ENCODE measurements at places on chromosomes 5 and 9.

DNA sequence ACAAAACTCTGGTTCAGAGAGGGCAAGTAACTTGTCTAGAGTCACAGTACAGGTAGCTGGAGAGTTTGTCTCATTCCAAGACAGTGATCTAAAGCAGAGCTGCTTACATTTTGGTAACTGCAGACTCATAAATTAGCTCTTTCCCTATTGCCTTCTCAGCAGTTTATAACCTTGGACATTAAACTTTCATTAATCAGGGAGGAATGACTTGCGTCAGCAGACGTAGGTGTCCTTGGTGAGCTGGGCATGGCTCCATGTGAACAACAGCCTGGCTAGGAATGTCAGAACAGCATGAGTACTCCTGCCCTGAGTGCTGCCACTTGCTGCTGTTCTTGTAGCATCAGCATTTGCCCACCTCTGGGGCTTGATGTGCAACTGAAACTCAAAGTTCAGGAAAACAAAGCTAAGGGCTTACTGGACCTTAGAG lies 2.2 kb upstream of the ALDOB start:
- DNase-seq: no peak

DNA sequence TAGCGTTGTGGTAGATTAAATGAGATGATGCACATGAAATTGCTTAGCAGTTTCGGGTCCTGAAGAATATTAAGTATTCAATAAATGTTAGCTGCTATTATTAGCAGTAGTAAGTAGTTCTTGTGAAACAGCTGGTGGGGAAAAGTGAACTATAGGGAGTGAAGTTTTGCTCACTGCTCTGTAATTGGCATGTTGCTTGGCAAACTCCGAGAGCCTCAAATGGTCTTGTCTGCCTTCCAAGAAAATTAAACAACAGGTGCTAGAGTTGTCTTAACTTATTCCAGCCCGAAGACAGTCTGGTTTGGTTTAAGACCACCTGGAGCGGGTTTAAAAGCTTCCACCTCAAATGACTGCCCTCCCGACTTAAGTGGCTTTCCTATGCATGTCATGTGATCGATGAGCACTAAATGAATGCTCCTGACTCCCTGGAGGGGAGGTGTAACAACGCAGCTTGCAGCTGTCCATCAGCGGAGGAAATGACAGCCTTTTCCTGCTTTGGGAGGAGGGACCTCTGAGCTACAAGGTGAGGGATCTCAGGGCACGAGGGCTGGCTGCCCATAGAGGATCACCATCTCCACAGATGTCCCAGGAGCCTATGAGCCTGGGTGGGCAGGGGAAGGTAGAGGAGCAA lies 202.9 kb upstream of the PANK3 start:
- DNase-seq: no peak

DNA sequence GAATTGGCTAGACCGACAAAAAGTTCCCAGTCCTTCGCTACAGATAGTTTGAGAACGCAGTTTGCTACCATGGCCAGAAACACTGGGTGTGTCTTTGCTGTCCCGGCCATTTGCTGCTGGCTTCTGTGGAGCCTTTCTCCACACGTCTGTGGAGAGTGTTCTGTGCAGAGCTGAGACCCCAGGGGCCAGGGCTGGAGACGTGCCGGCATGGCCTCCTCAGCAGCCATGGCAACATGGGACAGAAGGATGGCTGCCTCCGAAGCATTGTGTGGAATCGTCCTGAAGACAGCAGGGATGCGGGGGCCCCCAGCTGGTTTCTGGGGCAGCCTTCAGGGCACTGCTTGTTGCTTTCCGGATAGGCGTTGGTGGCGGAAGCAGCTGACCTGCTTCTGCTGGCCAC lies 142.8 kb downstream of the GADD45G start:
- no peak for DNase-seq

DNA sequence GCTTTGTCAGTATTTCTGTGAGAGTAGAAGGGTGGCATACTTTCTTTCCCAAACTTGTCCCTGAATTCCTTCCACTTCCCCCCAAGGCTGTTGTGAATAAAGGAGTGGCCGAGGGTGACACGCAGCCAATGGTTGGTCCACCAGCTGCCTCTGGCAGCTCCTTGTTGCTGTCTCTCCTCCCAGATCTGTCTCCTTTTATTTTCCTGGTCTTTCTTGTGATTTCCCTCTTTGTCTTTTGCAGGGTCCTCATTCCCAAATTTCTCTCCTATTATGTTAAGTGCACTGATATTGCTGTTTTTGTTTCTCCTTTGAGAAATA lies 137.5 kb upstream of the HMHB1 start:
- no peak for DNase-seq

DNA sequence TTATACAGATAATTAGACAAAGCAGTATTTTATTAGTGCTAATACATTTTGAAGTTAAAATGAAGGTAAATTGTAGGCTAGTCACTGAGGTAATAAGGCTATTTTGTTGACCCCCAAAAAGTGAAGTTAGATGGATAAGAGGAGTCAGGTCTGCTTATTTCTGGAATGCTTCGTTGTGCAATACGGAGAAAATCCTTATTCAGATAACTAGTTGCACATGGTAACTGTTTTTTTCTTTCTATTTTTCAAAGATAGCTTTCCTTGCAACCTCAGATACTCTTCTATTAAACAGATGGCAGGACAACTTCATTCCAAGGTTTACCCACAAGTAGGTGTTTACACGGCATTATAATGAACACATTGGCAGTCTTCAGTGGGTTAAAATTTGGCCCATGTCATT lies 101.1 kb downstream of the TMEM174 start:
- peak; percentile 53 for DNase-seq

- DNase-seq: no peak
Observed at GRCh38 chr9:21527579-21527978, 45.5 kb upstream of the IFNE start.

DNA sequence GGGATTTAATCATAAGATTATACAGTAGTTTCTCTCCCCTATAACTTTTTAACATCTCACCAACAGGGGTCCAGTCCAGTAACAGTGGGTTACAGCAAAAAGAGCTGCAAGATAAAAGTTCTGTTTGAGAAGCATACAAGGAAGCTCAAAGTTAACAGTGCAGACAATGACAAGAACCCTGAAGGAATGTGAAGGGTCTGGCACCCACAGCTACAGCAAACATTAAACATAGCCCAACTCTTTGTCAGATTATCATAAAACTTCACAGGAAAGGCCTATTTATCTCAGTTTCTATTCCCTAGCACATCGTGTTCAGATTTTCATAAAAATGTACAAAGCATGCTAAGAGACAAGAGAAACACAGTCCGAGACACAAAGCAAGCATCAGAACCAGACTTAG lies 309.4 kb downstream of the DIRAS2 start:
- no peak for DNase-seq

DNA sequence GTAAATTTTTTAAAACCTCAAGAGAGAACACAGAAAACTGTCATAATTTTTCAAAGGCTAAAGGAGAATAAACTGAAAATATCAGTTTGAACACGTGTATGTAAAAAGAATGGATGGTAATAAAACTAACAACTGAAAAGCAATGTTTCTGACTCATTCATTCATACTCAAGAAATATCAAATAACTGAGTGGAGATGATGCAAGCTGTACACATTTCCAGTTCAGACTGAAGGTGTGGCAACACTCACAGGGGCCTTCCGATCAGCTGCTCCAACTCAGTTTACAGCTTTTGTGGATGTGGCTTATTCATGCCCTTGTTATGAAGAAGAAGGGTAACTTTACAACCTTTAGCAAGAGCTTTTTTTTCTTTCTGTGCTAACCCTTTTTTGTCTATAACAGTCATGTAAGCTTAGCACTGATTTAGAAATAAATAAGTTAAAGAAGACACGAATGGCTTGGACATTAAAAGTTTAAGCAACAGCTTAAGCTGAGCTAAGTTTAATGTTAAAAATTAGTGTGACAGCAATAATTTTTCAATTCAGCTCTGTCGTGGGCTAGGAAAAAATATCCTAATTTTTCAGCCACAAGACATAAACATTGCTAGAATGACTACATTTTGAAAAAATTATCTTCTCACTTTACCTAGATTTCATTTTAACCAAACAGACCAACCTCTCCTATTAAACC lies 453.5 kb downstream of the RAB3C start:
- DNase-seq: peak; percentile 96

DNA sequence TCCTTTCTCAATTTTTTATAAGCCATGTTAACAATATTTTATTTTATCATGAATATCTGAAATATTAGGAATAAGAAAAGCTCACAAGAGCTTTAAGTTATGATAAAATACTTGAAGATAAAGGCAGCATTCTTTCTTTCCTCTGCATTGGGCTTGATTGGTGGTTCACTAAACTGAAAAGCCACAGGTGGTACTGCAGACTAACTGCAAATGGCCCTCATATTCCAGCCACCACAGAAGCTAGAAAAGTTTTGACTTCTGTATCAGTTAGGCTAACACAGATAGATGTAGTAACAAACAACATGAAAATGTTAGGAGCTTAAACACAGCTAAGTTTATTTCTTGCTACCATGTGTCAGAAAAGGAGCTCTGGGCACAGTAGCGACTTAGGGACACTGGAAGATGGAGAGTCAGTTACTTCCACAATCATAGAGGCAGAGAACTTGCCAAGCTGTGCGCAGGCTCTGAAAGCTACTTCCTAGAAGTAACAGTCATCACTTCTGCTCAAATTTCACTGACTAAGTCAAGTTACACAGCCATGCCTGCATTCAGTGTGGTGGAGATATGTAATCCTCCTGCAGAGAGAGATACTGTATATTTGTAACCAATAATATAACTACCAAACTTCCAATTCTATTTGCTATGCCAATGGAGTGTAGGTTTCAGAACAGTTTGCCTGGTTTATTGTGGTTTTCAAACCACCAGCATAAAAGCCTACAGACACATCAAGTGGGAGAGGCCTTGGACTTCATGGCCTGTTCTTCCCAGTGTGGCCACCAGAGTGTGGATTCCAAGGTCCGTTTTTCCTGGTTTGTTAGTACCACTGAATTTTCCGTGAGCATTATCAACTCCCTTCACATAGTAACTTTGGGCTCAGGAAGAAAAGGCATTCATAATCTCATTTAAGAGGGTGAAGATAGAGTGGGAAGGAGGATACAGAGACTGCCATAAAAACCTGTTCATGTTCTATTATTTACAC lies 268.3 kb downstream of the PJA2 start:
- peak; percentile 12 for DNase-seq

DNA sequence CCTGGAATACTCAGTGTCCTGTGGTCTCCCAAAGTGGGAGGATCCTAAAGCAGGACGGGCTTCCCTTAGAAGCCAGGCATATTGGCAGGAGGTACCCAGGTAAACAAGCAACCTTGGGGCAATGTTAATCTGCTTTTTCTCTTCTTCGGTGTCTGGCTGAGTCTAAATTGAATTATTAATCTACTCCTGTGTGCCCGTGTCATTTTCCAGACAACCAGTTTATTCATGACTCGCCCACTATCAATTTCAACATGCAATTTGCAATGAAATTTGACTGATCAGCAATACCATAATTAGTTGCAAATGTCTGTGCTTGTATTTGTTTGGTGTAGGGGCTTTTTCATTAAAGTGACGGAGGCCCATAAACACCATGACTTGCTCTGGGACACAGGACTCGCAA lies 32.9 kb upstream of the JADE2 start:
- no peak for DNase-seq

- no peak for DNase-seq
Observed at GRCh38 chr5:140344683-140345423, 1.6 kb downstream of the HBEGF start.

GRCh38 chr9:102650896-102651295 lies 344.2 kb upstream of the CYLC2 start:
- DNase-seq: no peak

DNA sequence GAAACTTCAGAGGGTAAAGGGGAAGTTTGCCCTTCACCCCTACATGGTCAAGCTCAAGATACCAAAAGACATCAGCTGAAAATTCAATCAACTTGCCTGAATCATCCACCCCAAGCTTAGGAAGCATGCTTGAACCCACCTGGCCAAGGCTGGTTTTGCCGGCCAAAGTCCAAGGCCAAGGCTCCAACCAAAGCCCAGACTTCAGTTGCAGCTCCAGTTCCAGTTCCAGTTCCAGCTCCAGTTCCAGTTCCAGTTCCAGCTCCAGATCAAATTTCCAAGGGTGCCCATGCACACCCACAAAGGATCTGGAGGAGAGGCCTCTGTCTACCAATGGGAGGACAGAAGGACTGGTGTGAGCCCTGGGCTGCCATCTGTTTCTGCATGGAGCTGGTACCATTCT lies 4.6 kb upstream of the SERINC5 start:
- no peak for DNase-seq

DNA sequence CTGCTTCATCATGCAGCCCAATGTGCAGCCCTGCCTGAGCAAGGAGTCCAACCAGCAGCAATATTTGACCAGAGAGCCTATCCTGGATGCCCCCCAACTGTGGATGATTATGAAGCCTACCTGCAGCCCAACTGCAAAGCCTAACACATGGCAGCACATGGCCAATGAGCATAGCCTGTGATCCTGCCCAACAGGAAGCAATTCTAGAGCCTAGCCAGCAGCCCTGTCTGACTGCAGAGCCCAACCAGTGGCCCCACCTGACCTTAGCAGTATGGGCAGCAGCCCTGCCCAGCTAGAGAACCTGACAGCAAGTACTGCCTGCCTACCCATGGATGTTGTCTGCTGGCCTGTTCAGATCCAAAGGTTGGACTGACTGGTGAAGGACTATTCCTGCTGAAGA lies 97.3 kb upstream of the SH3GL2 start:
- DNase-seq: no peak

GRCh38 chr9:98724810-98725530 lies 16.2 kb upstream of the GABBR2 start:
- DNase-seq: no peak

DNA sequence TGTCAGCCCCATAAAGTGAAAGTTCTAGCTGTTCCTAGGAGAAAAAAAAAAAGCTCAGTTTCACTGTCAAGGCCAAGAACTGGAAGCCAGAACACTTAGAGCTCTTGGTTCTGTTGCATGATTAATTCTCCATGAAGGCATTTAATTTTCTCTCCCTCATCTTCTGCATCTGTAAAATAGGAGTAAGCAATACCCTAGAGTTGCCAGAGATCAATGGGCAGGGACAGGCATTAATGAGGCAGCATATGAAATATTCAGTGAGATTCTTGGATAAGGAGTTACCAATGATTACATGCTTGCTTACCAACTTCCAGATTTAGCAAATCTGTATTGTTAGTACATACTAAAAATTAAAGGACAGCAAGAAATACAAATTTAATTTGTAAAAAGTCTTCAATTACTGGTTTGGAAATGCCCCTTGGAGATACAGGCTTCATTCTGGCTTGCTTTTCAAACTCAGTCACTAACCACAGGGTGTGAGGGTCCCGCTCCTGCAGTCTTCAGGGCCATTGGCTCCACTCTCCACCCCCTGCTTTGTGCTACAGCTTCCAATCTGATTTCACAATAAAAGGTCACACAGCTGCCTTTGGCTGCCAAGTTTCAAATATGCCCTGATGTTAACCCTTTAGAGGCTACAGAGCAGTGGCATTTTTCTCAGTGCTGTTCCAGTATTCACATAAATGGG lies 624.6 kb downstream of the BNC2 start:
- DNase-seq: peak; percentile 62

GRCh38 chr5:78286290-78286689 lies 8.2 kb downstream of the AP3B1 start:
- DNase-seq: no peak
